ENCODE measurements at places on chromosomes 4 and X.

DNA sequence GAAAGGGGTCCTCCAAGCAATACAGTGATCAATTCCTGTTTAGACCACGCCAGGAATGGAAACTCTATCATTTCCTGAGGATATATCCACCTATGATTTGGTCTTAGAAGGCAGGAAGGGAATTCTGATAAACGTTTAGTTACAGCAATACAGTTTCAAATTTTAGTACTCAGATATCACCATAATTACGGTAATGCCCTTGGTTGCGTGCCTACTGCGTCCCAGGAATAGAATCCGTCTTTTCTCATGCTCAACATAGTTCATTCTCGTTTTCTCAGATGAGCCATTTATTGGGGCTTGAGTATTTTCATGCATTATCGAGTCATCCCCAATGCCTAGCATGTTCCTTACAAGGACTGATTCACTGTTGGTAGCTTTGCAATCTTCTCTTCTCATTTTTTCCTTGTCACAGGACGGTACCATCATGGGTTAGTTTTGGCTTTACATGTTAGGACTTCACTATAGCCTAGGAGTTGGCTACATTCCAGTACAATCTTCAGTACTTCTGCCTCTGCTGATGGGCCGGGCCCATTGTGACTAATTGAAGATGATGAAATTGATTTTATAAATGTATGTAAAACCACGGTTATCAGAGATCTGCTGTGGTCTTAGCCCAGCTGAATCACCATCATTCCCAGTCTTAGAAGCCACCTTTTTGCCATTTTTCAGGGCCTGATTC, 4.4 kb upstream of the PRKX start:
- DNase-seq: no peak

- no peak for DNase-seq
These were observed 34.6 kb downstream of the LAMTOR3 start for GRCh38 chr4:99859618-99860017.

DNA sequence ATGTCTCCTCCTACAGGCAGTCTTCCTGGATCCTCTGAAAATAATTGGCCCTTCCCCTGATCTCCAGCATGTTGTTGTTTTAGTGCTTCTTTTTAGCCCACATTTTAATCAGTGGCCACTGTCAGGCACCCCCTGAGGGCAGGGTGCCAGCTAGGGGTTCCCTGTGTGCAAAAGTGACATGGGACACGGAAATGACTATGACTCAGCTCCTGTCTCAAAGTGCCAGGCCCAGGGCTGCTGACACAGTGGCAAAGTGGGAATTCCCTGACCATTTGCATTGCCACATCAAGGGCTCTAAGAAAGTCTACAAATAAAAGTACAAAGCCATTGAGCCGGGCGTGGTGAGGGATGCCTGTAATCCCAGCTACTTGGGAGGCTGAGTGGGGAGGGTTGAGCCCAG, 24.8 kb downstream of the HMX1 start:
- DNase-seq: peak; percentile 7

GRCh38 chr4:181611946-181612600, 631.1 kb upstream of the TENM3 start:
- DNase-seq: no peak

DNA sequence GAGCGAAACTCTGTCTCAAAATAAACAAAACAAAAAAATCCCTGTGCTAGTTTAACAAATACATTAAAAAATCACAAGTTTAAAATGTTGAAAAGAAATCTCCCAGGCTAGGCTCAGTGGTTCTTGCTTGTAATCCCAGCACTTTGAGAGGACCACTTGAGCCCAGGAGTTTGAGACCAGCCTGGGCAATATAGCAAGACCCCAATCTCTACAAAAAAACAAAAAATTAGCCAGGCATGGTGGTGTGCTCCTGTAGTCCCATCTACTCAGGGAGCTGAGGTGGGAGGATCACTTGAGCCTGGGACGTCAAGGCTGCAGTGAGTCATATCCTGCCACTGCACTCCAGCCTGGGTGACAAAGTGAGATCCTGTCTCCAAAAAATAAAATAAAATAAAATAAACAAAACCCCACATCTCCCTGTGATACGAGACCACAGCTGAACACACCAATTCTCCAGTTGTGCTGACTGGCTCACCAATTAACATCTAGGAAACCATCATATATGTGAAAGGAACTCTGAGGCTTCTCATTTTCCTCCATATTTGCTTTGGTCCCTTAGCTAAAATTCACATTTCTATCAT, 7.3 kb downstream of the RPS4X start:
- DNase-seq: no peak

DNA sequence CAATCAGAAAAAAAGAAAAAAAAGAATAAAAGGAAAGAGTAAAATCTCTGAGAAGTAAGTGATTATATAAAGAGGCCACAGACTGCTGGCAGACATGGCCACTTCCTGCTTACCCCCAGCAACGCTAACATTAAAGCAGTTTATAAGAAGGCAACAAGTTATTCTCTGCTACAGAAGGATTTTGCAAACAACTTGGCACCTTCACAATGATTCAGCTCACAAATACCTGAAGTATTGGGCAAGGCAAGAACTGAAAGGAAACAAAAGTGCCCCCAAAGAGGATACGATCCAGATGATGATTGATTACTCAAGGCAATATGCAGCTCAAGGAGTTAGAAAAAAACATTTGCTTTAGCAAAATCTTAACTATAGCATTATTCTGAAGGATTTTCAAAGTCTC, 718.8 kb downstream of the KLHL13 start:
- DNase-seq: no peak

GRCh38 chr4:7364979-7365378, 69.8 kb downstream of the PSAPL1 start:
- DNase-seq: no peak

DNA sequence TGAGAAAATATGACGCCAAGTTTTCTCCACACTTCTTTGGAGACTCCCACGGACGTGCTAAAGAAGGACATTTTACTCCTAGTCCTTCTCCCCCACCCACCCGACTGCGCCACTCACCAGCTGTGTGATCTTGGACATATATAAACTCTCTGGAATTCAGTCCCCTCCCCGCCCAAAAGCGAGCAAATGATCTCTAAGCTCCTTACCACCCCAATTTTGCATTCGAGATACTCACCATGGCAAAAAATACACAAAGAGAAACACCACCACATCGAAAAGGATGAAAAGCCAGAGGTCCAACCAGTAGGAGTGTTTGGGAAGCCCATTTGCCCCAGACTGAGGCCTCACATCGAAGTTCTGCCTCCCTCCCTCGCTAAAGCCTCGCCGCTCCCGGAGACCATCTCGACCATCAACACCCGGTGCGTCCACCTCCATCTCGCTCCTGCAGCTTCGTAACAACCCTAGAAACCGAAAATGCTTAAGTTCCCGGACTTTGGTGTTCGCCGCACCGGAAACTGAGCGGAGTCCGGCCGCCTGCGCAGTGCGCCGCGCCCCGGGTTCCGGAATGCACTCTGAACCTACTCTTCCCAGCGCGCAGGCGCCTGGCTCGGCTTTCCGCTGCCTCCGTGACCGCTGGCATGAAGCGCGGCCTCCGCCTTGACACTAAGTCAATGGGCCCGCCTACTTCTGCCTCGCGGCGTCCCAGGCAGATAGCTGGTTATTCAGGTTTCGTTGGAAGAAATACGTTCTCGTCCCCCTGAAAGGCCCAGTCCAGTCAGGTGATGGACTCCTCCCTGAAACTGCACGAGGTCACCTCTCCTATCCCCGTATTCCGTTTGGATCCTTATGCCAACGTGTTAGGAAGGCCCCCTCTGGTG, 21.6 kb downstream of the FABP2 start:
- peak; percentile 93 for DNase-seq

DNA sequence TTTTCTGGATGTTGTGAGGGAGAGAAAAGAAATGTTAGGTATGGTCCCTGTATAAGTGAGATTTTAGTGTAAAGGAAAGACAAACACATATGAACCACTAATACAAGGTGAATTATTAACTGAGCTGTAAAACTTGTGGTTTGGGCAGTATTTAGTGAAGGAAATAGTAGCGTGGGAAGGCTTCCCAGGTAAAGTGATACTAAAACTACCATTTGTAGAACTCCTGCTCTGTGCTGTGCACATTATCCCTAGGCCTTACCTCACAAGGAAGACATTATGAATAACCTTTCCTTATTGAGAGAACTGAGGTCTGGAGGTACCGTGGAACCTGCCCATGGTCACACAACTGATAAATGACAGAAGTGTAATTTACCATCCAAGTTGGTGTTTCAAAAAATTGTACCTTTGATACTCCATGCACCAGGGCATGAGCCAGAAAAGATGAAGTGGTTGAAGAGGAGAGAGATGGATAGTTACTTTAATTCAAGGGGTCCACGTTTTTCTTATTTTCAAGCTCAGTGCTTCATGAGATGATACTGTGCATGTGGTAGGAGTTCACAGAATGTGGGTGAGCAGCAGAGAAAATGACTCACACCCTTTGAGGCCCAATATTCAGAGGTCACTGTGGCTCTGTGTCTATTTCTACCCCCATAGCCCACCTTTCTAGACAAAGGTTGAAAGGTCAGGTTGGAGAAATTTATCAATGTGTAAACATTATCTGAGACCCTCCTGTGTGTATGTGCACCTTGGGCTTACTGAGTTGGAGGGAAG, 2.6 kb upstream of the VSIG4 start:
- no peak for DNase-seq

DNA sequence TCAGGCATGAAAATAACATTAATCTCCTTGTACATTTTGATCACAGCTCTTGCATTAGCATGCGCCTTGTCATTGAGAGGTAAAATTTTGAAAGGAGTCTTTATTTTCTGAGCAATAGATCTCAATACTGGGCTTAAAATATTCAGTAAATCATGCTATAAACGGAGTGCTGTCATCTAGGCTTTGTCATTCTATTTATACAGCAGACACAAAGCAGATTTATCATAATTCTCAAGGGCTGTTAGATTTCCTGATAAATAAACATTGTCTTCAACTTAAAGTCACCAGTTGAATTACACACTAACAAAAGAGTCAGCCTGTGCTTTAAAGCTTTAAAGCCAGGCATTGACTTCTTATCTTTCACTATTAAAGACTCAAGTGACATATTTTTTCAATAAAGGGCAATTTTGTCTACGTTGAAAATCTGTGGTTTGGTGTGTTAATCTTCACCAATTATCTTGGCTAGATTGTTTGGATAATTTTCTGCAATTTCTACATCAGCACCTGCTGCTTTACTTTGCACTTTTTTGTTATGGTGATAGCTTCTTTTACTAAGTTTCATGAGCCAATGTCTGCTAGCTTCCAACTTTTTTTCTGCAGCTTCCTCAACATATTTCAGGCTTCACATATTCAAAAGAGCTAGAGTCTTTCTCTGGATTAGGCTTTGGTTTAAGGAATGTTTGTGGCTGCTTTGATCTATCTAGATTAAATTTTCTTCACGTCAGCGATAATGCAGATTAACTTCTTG, 27.9 kb upstream of the UGT2B4 start:
- DNase-seq: no peak

GRCh38 chrX:124910611-124911010, 409.1 kb upstream of the TEX13C start:
- no peak for DNase-seq

- no peak for DNase-seq
These were observed 24.6 kb downstream of the ADGRG2 start for GRCh38 chrX:19097553-19098283.
